ENCODE measurements at places on chromosomes 16 and 17.

DNA sequence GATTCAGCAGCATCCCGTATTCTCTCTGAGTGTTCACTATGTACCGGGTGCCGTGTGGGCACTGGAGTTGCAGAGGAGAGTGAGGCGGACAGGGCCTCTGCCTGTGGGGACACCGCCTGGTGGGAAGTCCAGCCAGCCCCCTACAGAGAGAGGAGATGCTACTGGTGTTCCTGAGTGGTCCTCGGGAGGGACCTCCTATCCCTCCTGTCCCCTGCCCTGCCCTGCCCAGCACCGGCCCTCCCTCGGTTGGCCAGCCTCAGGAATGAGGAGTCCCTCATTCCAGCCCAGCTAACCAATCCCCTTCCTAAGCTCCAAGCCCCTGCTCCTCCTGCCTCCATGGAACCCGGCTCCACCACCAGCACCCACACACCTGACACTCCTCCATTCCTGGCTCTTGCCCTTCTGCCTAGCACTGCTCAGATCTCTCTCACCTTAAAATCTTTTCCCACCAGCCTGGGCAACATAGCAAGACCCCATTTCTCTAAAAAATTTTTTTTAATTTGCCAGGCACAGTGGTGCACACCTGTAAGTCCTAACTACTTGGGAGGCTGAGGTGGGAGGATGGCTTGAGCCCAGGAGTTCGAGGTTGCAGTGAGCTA is 2.0 kb downstream of the ASGR2 start:
- DNase-seq, result no peak

GRCh38 chr17:57586196-57586740 is 158.8 kb downstream of the CCDC182 start:
- no peak for DNase-seq

- DNase-seq, result no peak
These were observed 30.0 kb downstream of the SF3B3 start for GRCh38 chr16:70553645-70554044.

DNA sequence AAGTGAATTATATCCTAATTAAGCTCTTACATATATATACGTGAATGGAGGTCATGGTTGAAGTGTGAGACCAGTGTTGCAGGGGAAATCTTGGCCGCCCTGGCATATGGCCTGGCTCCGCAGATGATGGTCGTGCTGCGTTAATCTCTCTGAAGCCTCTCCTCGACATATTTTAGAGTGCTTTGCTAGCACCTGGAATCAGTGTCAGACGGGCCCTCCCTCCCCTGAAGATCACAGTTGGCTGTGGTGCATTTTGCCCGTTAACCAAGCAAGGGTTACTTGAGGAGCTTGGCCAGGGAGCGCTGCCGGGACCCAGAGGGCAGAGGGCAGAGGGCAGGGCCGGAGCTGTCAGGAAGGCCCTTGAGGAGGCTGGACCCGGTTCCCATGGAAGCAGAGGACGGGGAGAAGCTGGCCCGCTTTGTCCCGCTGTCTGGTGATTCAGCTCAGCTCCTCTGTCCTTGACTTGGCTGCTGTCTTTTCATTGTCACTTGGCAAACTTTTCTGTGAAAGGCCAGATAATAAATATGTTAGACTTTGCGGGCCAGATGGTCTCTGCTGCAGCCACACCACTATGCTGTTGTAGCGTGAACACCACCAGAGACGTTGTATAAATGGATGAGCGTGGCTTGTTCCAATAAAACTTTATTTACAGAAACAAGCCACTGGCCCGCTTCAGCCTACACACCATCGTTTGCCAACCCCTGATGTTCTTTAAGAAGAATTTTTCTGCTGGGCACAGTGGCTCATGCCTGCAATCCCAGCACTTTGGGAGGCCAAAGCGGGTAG is 32.3 kb downstream of the CIBAR2 start:
- DNase-seq, result no peak

DNA sequence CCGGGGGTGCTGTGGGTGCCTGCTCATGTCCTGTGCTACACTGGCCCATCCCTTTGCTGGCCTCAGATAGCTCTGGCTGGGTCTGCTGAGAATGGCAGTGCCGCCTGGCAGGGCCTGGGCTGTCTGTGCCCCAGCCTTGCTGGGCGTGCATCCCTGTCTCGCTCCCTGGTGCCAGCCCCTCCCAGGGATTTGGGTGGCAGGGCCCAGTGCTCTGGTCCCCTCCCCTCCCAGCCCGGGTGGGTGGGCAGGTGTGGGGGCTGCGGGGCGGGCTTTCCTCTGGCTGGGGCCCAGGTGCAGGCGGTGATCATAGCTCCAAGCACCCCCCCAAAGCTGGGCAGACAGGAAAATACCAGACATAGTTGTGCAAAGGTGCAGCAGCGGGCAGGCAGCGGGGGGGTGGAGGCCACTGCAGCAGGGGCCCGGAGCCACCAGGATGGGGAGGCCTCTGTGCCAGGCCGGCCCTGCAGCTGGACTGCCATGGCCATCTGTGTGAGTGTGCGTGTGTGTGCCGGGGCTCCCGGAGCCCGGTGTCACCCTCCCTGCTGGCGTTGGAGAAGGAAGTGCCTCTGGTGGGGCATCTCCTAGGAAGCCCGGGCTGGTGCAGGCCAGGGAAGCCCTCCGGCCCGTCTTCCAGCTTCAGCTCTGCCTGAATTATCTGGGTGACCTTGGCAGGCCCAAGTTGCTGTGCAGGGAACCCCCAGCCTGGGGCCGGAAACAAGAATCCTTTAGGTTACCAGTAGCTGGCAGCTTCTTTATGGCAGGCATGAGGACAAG is 7.4 kb downstream of the GLIS2 start:
- no peak for DNase-seq

GRCh38 chr17:74604761-74605160 is 12.7 kb upstream of the CD300LD start:
- no peak for DNase-seq

DNA sequence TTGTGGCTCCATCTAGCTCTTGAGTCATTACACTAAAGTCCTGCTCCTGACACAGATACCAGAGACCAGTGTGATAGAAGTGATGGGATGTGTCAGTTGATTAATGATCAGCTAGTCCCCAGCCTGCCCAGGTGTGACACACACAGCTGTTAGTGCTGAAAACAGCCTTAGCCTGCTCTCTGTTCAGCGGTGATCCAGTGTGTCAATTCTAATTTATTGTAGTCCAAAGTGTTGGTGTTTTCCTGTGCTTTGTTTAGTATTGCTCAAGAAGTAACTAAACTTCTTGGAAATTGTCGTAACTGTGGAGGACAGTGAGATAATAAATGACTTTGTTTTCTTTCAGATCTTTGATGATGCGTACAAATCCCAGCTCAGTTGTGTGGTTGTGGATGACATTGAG is 92.3 kb downstream of the WNT3 start:
- DNase-seq, result no peak

DNA sequence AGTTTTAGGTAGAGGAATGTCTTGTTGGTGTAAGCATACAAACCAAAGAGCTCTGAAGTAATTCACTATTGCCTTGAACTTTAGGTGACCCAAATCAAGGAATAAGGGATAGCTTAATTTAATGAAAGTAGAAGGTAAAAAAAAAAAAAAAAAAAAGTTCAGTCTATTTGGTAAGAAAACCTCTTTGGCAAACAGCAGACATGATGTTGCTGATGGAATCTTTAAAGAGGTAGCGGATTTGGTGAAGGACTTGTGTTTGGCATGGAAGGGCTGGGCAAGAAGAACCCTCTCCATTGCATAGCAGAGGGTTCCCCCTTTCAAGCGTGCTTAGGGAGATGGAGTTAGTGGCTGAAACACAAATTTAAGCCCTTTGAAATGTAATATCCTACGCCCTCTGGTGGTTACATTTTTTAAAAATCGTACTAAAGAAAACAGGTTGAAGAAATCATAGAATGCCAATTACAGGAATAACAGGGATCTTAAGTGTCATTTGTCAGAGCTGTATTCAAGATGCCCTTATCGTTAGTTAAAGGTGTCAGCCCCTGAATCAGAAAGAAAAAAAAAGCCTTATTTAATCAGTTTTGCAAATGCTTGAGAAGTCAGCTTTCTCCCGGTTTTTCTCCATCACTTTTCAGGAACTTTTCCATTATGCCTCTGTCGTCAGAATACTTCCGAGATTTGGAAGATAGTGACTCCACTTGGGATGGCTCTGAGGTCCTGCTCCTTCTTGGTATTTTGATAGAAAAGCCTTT is 383.1 kb downstream of the KCNJ2 start:
- DNase-seq, result no peak

DNA sequence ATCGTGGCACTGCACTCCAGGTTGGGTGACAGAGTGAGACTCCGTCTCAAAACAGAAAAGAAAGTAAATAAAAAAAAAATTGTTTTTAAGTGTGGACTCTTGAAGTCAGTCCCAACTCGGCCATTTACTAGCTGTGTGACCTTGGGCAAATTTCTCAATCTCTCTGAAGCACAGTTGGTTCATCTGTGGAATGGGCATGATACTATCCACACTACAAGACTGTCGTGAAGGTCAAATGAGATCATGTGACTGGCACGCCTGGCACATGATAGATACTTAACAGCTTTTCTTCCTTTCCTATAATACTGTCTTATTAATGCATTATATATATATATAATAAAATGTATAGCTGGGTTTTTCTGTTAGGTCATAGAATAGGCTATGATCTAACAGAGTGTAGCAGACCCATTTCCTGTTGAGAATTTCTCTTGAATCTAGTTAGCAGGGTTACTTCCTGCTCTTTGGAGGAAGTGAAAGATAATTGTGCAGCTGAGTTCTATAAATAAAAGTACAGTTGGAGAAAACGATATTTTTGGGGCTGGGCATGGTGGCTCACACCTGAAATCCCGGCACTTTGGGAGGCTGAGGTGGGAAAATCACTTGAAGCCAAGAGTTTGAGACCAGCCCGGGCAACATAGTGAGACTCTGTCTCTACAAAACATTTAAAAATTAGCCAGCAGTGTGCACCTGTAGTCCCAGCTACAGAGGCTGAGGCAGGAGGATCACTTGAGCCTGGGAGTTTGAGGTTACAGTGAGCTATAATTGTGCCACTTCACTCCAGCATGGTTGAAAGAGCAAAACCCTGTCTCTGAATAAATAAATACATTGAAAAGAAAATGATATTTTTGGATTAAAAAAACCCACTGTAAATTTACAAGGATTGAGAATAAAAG is 7.3 kb downstream of the MILR1 start:
- no peak for DNase-seq

GRCh38 chr17:70794738-70795137 is 625.4 kb downstream of the KCNJ2 start:
- DNase-seq, result no peak

- DNase-seq, result no peak
These were observed 58.9 kb upstream of the LRRC37A3 start for GRCh38 chr17:64978138-64978537.
